Endothelial cell (in vitro differentiated cells): ENCODE measurements at places on chromosomes 16 and 17. TPM values are rescaled to one million over a fixed set of nuclear protein-coding genes. Genes with fewer than 3 reads are reported as not detected.
A peak's percentile ranks its signal among the peaks of the same experiment; 100 is the strongest.

DNA sequence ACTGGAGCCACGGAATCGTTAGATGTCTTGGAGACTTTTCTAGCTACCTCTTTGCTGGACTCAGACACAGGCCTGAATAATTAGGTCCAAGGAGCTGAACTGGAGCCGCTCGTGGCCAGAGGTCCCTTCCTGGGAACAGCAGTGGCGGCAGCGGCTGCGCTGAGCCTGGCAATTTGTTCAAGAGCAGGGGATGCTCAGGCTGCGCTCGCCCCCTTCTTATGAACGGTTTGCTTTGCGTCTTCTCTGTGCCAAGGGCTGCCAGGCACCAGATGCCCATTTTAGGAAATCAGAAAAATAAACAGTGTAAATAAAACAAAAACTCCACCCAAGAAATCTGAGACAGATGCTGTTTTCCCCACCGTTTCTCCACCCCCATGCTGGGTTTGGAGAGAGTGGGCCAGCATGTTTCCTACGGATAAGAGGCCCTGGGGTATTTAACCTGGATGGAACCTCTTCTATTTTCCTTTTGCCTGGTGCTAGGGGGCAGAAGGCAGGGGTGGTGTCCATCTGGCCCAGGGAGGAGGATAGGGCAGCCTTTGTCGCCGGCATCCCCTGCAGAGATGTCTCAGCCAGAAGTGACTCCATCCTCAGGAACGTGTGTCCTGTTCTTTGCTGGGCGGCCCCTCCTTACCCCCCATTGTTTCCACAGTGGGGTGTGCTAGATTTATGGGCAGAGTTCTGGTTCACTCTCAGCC, 163.4 kb downstream of the SEC14L1 start:
- H3K27ac ChIP-seq, result no peak overlapping the region
- no peak for DNase-seq
- H3K36me3 ChIP-seq, result peaks cover 1% of the 10 kb centered on the region
- no peaks in the 10 kb centered on the region for H3K27me3 ChIP-seq
- no peak overlapping the region for H3K4me3 ChIP-seq

- DNase-seq, result no peak
- no peak overlapping the region for H3K27ac ChIP-seq
- peaks cover 22% of the 10 kb centered on the region for H3K4me1 ChIP-seq
These were observed 123.5 kb upstream of the CACNG5 start for GRCh38 chr17:66711401-66711800.

DNA sequence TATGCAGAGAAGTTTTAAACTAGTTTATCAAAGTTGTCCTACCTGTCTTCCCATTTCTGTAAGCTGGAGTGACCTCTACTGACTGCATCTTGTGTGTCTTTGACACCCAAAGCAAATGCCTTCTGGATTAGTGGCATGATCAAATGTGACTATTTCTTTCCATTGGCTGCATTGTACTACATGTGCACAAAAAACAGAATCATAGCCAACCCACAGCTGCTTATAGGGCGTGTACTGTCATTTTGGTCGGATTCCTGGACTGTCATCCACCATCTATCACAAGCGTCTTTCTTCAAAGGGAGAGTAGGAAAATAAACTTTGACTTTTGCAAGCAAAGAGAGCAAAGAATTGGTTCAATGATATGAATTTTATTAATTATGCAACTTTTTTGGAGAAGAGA, 310.6 kb downstream of the MAP2K6 start:
- H3K4me1 ChIP-seq, result no peaks in the 10 kb centered on the region
- H3K27me3 ChIP-seq, result no peaks in the 10 kb centered on the region
- H3K4me3 ChIP-seq, result no peak overlapping the region
- H3K36me3 ChIP-seq, result no peaks in the 10 kb centered on the region
- no peak for DNase-seq
- no peak overlapping the region for H3K27ac ChIP-seq

The GNG13 gene
- total RNA-seq, result not detected

The RNF157 gene
- 18.7 TPM for total RNA-seq

GRCh38 chr16:88673716-88674379, 11.0 kb upstream of the MVD start:
- no peak for DNase-seq
- H3K4me3 ChIP-seq, result no peak overlapping the region
- peaks cover 4% of the 10 kb centered on the region for H3K27me3 ChIP-seq
- H3K4me1 ChIP-seq, result no peaks in the 10 kb centered on the region
- peaks cover 5% of the 10 kb centered on the region for H3K36me3 ChIP-seq

DNA sequence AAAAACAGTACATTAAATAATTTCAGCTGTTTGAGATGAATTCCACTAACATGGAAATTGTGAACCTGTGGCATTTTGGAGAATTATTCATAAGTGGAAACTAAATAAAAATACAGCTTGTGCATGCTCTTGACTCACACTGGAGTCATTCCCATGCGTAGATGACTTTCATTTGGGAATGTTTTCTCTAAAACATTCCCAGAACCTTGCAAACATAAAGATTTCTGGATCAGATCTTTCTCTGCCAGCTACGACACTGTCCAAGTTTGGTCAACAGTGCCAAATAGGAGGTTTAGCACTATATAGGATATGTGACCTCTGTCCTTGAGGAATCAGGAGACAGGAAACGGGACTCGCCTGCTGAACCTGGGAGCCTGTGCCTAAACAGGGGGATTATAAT, 400.9 kb downstream of the SLC39A11 start:
- peaks cover 5% of the 10 kb centered on the region for H3K27me3 ChIP-seq
- DNase-seq, result no peak
- H3K4me3 ChIP-seq, result no peak overlapping the region
- H3K27ac ChIP-seq, result no peak overlapping the region
- no peaks in the 10 kb centered on the region for H3K4me1 ChIP-seq

- H3K4me1 ChIP-seq, result no peaks in the 10 kb centered on the region
- no peaks in the 10 kb centered on the region for H3K36me3 ChIP-seq
- H3K27me3 ChIP-seq, result no peaks in the 10 kb centered on the region
- no peak for DNase-seq
- no peak overlapping the region for H3K4me3 ChIP-seq
These were observed 11.7 kb upstream of the MYH3 start for GRCh38 chr17:10668775-10669174.

GRCh38 chr17:46727572-46728348, 90.7 kb downstream of the WNT3 start:
- no peaks in the 10 kb centered on the region for H3K27me3 ChIP-seq
- H3K4me1 ChIP-seq, result peaks cover 18% of the 10 kb centered on the region
- DNase-seq, result no peak
- H3K27ac ChIP-seq, result no peak overlapping the region
- H3K36me3 ChIP-seq, result no peaks in the 10 kb centered on the region

The RNF222 gene
- total RNA-seq, result not detected

DNA sequence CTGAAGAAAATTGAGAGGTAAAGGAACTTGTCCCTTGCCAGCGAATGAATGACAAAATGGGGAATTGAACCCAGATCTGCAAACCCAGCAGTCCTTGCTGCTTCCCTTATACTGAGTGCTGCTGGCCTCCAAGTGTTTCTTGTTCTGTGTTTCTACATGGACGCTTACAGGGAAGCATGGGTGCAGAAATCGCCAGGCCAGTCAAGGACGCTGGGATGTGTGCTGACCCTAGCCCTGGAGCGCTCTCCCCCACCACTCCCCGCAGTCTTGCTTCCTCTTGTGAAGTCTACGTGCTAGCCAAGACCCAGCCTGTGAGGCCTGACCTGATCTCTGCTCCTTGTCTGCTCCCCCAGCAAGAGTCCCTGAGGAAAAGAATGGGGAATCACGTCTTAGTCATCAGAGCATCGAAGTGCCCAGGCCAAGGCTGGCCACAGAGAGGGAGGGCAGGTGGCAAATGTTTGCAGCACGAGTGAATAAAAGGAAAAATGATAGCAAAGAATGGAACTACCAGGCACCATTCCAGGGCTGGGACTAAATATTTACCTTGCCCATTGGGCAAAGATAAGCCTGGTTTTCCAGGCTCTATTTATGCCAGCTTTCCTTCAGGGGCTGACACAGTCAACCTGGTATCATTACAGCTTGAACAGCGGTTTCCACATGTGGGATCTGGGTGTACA, 17.4 kb downstream of the CA4 start:
- peaks cover 2% of the 10 kb centered on the region for H3K36me3 ChIP-seq
- H3K4me1 ChIP-seq, result peaks cover 62% of the 10 kb centered on the region
- H3K4me3 ChIP-seq, result no peak overlapping the region
- no peak for DNase-seq
- peaks cover 6% of the 10 kb centered on the region for H3K27me3 ChIP-seq

The AOC2 gene
- total RNA-seq, result 6.2 TPM

The CCL8 gene
- total RNA-seq, result not detected

GRCh38 chr16:3135126-3135715, 392 bp downstream of the ZNF213 start:
- H3K36me3 ChIP-seq, result peaks cover 11% of the 10 kb centered on the region
- H3K4me3 ChIP-seq, result peak overlapping the region; percentile 97
- H3K27ac ChIP-seq, result peak overlapping the region; percentile 58
- DNase-seq, result no peak
- peaks cover 14% of the 10 kb centered on the region for H3K4me1 ChIP-seq
- H3K27me3 ChIP-seq, result peaks cover 4% of the 10 kb centered on the region

- H3K4me3 ChIP-seq, result no peak overlapping the region
- no peak for DNase-seq
- H3K27me3 ChIP-seq, result peaks cover 47% of the 10 kb centered on the region
These were observed 12.4 kb downstream of the NEUROD2 start for GRCh38 chr17:39595294-39595693.

DNA sequence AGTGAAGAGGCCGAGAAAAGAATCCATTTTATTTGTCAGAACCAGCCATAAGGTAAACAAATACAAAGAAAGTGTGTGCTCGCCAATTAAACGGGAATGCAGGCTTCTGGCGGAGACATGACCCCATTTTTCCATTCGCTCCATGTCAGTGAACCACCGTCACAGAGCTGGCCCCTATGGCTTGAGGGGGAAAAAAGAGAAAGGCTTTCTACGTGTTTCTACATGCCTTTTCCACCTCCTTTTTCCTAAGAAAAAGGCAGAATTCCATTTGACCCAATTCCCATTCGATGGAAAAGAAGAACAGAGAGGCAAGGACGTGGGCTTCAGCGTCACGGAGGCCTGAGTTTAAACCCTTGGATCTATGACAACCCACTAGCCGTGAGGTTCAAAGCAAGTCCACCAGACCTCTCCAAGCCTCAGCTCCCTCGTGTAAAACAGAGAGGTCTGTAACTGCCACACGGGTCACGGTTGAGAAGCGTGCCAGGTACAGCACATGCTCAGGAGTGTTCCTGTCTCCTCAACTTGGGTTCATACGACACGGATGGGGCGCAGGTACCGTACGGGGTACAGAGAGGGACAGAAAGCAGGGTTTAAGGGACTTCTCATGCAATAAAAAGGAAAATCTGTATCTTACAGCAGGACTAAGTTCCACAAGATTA, 91.9 kb downstream of the NXN start:
- H3K4me3 ChIP-seq, result no peak overlapping the region
- DNase-seq, result no peak
- H3K4me1 ChIP-seq, result peaks cover 6% of the 10 kb centered on the region
- no peaks in the 10 kb centered on the region for H3K36me3 ChIP-seq

The KRT15 gene
- not detected for total RNA-seq

GRCh38 chr17:10058921-10059683, 139.3 kb downstream of the GAS7 start:
- H3K27me3 ChIP-seq, result peaks cover 6% of the 10 kb centered on the region
- no peak overlapping the region for H3K4me3 ChIP-seq
- H3K4me1 ChIP-seq, result peaks cover 6% of the 10 kb centered on the region
- DNase-seq, result no peak
- no peak overlapping the region for H3K27ac ChIP-seq

DNA sequence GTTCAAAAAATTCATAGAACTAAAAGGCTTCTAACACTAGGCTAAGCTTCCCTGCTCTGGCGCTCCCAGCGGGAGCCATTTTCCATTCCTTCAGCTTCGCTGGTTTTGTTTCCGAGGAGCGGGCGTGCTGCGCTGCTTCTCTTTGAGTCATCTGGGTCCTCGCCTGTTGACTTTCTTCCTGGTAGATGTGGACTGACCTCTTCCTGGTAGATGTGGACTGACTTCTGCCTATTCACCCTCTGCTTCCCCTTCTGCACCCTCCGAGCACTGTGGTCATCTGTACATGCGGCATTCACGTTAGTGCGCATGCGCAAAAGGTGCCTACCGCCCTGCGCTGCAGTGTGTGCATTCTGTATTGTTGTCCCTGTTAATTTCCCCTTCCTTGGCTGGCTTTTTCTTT, 40.8 kb upstream of the SEC14L1 start:
- peaks cover 4% of the 10 kb centered on the region for H3K27me3 ChIP-seq
- peak overlapping the region; percentile 48 for H3K27ac ChIP-seq
- no peak for DNase-seq
- H3K36me3 ChIP-seq, result peaks cover 3% of the 10 kb centered on the region
- H3K4me1 ChIP-seq, result peaks cover 34% of the 10 kb centered on the region

The GNAO1 gene
- total RNA-seq, result 0.69 TPM

- H3K4me1 ChIP-seq, result peaks cover 11% of the 10 kb centered on the region
- H3K4me3 ChIP-seq, result no peak overlapping the region
These were observed 29.0 kb downstream of the IRF8 start for GRCh38 chr16:85927959-85928358.

The BCL6B gene
- total RNA-seq, result 271 TPM

- no peak overlapping the region for H3K27ac ChIP-seq
- H3K4me3 ChIP-seq, result no peak overlapping the region
- no peaks in the 10 kb centered on the region for H3K36me3 ChIP-seq
- DNase-seq, result no peak
- peaks cover 2% of the 10 kb centered on the region for H3K27me3 ChIP-seq
- peaks cover 12% of the 10 kb centered on the region for H3K4me1 ChIP-seq
These were observed 136.5 kb downstream of the SKAP1 start for GRCh38 chr17:48293319-48294019.

The IGF2BP1 gene
- 298 TPM for total RNA-seq

The TP53TG3D gene
- total RNA-seq, result not detected

The CETP gene
- total RNA-seq, result 7.8 TPM

GRCh38 chr16:89779909-89780305, 36.5 kb downstream of the FANCA start:
- no peak overlapping the region for H3K4me3 ChIP-seq
- H3K27me3 ChIP-seq, result peaks cover 4% of the 10 kb centered on the region
- no peak overlapping the region for H3K27ac ChIP-seq
- H3K36me3 ChIP-seq, result peaks cover 20% of the 10 kb centered on the region
- no peaks in the 10 kb centered on the region for H3K4me1 ChIP-seq

- no peak overlapping the region for H3K27ac ChIP-seq
- no peaks in the 10 kb centered on the region for H3K4me1 ChIP-seq
- H3K36me3 ChIP-seq, result no peaks in the 10 kb centered on the region
These were observed 582.6 kb upstream of the CDH5 start for GRCh38 chr16:65783709-65784474.

DNA sequence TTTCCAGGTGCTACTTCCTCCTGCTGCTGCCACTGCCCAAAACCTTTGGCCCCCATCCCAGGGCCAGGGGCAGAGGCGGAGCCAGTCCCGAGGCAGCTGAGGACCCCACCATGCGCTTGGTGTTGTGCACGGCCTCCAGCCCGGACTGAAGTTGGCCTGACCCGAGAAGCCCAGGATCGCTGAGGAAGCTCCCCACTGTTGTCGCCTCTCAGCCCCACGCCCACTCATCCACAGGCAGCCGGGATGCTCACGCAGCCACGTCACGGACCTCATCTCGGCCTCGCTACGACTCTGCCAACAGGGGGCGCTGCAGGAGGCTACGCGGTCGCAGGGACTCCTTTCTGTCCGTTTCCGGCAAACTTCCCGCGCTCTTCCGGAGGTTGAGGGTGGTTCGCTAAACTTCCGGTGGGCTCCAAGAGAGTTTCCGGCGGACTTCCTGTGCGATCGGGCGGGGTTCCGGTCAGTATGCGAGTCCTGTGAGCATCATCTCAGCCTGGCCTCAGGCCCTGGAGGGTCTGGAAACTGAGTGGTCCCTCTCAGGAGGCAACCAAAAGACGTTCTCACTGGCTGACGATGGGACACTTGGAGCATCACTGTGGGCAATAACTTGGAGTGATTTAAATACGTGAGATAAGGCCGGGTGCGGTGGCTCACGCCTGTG, 12.4 kb downstream of the ZG16B start:
- H3K36me3 ChIP-seq, result peaks cover 2% of the 10 kb centered on the region
- peaks cover 6% of the 10 kb centered on the region for H3K27me3 ChIP-seq
- H3K4me3 ChIP-seq, result no peak overlapping the region
- peaks cover 4% of the 10 kb centered on the region for H3K4me1 ChIP-seq
- H3K27ac ChIP-seq, result peak overlapping the region; percentile 39
- peak; percentile 65 for DNase-seq
